ENCODE measurements at places on chromosomes 7 and 10.

GRCh38 chr7:50147951-50148808, 55.1 kb upstream of the ZPBP start:
- DNase-seq = no peak

DNA sequence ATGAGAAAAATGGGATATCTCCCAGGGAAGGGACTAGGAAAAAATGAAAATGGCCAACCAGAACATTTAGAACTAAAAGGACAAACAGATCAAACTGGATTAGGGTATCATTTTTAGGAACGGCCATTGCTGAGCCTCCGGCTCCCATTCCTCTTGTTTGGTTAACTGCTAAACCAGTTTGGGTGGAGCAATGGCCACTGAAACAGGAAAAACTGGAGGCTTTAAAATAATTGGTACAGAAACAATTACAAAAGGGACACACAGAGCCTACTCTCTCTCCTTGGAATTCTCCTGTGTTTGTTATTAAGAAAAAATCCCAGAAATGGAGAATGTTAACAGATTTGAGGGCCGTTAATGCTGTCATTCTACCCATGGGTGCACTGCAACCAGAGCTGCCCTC, 4.7 kb upstream of the CHST3 start:
- DNase-seq = no peak

- peak; percentile 14 for DNase-seq
Observed at GRCh38 chr7:130242198-130243014, 24.3 kb upstream of the CPA2 start.

- DNase-seq = no peak
Observed at GRCh38 chr10:127398971-127399365, 150.1 kb upstream of the NPS start.

DNA sequence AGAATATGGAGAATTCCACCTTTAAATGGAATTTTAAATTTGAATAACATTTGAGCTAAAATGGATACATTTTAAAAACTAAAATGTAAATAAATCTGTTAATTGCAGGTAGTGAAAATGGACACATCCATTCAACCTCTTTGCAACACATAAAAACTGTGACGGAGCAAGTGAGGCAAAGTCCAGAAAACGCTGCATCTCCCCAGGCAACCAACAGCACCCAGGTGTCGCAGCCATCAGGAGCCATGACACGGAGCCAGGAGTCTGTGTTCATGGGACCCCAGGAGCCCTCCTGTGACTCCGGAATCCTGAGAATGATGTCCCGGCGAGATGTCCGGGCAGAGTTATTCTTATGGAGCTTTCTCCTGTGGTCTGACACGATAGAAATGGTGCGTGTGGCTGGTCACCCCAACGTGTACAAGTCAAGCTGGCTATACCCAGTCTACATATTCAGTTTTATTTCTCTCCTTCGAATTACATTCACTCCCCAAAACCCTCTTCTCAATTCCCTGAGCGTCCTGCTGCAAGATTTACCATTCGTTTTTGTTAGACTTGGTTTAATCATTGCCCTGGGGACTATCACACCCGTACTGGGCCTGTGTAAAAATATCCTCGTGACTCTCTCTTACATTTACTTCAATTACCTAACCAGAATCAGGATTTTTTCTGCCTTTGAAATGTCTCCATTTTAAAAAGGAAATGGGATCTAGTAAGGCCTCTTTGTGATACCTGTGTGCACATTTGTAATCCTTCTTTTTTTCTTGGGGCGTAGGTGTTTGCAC, 13.1 kb upstream of the MRC1 start:
- no peak for DNase-seq

DNA sequence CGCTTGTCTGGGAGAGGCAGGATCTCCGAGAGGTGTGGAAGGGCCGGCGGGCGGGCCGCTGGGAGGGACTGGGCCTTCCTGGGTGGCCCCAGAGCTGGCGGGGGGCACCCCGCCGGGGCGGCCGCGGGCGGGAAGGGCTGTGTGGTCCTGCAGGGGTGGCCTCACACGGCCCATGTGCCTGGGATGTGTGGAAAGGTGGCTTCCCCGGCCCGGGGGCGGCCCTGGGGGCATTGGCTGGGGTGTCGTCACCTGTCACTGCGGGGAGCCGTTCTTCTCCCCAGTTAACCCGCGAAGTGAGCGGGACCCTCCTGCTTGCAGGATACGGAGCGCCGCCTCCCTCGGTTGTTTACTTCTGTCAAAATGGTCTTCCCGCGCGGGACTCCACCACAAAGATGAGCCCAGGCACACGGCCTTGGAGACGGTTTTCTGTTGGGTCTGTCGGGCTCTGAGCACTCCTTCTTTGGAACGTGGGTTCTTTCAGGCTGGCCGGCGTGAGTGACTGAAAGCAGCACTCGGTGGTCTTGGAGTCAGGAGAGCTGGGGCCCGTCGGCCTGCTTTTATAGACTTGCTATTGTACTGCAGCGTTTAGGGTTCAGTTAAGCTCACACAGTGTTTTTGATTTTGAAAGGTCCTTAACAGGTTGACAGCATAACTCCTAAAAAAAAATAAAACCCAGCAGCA, 700 bp downstream of the SMC3 start:
- no peak for DNase-seq

GRCh38 chr10:47207894-47208469, 92.0 kb upstream of the GDF10 start:
- DNase-seq = no peak

DNA sequence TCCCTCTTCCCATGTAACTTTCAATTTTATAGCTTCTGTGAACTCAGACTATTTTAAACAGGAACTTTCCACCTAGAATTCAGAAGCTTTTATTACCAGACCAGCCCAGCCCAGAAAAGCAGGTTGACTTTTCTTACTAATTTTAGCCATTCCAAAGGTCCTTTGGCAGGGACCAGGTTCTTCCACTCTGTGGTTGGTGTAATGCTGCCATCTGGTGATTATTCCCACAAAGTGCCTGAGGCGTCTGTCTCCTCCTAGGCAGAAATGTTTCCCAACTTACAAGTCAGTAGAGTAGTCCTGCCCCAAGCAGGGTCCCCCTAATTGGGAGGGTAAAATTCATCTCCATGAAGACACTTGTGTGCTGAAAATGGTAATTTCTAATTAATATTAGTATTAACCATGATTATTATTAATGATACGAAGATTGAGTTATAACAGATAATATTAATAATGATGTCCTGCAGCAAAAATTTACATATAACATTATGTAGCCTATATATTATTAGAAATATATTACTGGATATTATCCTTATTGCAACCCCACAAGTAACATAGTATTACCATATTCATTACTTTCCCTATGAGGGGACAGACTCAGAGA, 53.0 kb upstream of the PPP1R17 start:
- DNase-seq = no peak

- no peak for DNase-seq
Observed at GRCh38 chr7:121623130-121623872, 227.2 kb upstream of the FAM3C start.

- no peak for DNase-seq
Observed at GRCh38 chr10:34627741-34628140, 187.4 kb downstream of the PARD3 start.

DNA sequence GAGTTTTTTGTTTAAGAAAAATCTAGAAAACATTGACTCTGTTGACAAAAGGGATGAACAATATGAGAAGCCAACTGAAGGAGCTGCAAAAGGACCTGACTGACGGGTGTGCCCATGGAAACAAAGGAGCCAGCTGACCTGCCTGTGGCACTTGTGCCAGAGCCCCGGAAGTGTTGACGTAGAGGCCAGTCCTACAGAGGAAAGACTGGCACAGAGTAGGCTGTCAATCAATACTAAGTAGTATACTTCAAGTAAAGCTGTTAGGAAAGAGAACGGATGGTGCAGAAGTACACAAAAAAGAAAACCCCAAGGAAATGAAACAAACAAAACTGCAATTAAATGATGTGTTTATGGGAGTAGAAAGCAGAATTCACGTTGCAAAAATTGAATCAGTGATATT, 19.0 kb upstream of the ABI1 start:
- DNase-seq = no peak

DNA sequence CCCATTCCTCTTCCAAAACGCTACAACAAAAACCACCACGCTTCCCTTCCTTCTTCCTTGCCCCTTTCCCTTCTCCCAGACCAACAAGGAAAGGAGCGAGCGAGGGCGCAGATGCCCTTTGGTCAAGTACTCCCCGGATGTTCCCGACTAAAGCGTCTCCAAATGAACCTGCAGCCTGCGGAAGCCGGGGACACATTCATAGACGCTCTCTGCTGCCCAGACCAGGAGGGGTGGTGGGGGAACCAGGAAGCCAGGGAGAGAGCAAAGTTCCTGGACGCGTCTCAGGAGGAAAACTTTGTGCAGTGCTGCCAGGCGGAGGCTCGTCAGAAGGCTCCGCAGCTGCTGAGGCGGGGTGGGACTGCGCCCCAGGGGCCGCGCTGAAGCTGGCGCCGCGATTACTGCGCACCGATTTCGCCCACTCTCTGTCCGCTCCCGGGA, 754 bp downstream of the SEMA3D start:
- no peak for DNase-seq

DNA sequence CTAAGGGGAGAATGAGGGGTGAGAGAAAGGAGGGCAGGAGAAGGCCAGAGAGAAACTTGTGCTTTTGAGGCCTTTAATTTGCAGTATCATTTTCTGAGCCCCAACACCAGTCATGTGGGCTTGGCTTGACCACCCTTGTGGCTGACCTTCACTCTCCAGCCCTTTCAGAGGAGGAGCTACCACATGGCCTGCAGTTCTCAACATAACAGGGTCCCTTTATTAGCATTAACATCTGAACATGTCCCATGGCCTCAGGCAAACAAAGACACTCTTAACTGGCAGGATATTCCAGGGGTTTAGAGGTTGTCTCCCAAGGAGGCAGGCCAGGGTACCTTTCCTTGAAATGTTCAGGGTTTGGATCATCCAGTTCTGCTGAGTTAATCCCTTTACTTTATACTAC, 6.7 kb downstream of the ZNF713 start:
- no peak for DNase-seq

DNA sequence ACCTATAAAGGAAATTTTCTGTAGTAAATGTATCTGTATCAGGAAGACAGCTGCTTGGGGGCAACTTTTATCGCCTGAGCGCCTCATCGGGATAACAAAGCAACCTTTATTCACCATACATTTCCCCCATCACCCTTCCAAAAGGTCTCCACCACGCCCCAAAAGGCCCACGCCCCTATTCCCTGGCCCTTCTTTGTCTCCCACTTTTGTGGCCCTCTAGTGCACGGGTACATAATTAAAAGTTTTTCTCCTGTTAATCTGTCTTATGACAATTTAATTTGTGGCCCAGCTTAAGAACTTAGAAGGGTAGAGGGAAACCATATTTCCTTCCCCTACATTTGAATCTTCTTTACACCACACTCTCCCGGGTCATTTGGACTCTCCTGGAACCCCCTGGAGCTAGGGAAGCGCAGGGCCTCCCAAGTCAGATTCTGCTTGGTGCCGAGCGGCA, 625 bp downstream of the RP9 start:
- DNase-seq = no peak

GRCh38 chr7:88243345-88243909, 23.6 kb upstream of the SRI start:
- no peak for DNase-seq

- DNase-seq = no peak
Observed at GRCh38 chr7:18213652-18214051, 186.0 kb upstream of the PRPS1L1 start.

- DNase-seq = no peak
Observed at GRCh38 chr10:91022924-91023699, 102.2 kb upstream of the ANKRD1 start.

- DNase-seq = no peak
Observed at GRCh38 chr10:79088176-79088575, 19.4 kb downstream of the ZMIZ1 start.

DNA sequence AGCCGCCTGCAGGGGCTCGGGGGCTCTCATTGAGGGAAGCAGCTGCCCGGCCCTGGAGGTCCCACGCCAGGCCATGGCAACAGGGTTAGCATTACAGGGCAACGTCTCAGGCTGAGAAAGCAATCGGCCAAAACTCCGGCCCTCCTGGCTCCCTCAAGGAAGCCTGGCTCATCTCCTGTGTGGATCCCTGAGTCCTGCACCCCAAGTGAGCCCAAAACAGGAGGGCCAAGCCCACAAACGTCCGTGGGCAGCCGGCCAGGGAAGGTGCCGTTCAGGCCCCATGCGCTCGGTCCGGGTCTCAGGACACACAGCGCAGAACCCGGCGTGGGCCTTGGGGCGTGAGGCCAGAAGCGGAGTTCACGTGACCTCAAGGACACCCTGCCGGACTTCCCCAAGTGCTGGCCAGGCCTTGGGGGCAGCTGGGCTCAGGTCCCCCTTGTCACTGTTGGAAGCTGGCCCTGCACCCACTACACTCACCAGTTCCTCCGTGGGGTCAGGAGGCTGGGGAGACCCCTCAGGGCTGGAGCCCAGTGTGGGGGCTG, 8.0 kb upstream of the PWWP2B start:
- no peak for DNase-seq

- no peak for DNase-seq
Observed at GRCh38 chr10:73920089-73920488, 9.2 kb downstream of the PLAU start.

- no peak for DNase-seq
Observed at GRCh38 chr7:35565927-35566326, 129.0 kb downstream of the HERPUD2 start.

DNA sequence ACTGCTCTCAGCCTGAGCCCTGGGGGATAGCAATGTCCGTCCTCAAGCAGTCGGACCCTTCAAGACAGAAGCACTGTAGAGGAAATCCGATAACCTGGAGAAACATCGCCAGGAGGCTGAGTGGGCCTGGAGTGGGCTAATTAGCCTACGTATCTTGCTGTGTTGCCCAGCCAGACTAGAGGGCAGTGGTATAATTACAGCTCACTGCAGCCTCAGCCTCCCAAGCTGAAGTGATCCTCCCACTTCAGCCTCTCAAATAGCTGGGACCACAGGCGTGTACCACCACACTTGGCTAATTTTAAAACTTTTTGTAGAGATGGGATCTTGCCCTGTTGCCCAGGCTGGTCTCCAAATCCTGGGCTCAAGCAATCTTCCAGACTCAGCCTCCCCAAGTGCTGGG, 21.7 kb downstream of the LYZL2 start:
- DNase-seq = no peak

- DNase-seq = no peak
Observed at GRCh38 chr7:96933067-96933645, 72.2 kb upstream of the DLX6 start.
